H54 (cell line): ENCODE measurements at places on chromosomes 3 and 15.

DNA sequence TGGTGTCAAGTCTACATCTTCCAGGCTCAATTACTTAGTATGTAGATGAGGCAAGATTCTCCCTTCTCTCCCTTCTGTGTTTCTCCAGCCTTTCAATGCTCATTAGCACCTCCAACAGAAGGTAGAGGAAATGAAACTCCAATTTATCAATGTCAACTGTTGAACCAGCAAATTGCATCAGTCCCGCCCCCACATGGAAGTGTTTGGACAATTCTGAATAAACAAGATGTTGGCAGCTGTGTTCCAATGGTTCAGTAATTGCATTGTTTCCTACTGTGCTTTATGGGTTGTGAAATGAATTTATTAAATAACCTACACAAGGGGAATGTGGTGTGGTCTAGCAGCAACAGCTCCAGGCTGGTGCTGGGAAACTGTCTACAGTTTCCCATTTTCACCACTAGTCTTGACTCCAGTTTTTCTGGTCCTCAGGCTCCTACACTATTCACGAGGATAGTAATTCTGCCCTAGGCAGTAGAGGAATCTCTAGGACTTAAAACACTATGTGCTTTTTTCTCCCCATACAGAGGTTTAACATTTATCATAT is 91.9 kb downstream of the MB21D2 start:
- no peak for DNase-seq

DNA sequence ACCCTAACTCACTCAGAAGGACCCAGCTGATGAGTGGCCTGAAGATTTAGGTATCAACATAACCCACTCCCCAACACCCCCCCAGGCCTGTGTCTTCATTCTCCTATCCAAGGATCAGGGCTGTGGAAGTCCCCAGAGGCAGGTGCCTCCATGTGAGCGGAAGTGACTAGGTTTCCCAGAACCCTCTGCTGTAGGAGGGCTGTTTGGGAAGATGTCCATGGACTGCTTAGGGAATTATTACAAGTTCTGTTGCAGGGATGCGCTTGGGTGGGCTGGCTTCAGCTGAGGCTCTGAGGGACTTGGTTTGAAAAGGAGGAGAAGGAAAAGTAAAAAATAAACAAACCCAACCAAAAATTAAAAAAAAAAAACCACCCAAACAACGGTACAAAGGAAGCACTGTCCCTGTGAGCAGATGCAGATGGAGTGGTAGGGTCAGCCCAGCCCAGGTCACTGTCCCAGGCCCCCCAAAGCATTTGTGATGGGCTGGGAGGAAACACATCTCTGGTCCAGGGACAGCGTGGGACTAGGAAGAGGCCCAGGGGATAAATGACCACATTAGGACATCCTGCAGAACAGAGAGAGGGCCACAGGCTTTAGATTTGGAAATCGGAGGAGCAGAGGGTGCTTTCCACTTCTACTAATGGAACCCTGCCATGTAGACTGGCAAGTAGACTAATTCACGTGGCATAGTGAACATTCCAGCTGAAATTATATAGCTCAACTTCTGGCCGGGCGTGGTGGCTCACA is 12.2 kb upstream of the APOD start:
- no peak for DNase-seq

DNA sequence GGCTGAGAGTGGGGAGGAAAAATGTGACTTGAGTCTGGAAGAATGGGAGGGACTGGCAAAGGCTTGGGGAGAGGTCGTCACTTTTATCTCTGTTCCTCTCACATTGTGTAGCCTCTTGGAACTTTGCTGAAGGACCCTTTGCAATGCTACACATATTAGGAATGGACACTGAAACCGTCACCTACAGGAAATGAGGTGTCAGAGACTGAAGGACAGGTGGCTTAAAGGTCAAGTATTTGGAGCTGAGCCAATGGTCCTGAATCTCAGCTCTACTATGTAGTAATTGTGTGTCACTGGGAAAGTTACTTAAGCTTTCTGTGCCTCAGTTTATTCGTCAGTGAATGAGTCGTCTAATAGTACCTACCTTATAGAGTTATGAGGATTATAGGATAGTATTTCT is 14.7 kb downstream of the MCTP2 start:
- no peak for DNase-seq

DNA sequence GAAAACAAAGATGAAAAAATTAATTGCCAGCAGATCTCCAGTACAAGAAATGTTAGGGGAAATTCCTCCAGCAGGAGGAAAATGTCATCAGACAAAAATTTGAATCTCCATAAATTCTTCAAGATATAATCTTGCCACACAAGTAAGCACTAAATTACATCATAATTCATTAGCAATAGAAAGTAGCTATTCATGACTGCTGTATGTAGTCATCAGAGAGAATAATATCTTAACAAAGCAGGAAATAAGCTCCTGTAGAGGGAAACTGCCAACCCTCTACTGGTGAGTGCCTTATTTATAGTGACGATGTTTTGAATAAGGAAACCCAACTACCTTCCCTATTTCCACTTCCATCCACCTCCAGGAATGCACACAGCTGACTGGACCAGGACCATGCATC is 15.8 kb upstream of the SLC27A2 start:
- DNase-seq = peak; percentile 17

- no peak for DNase-seq
Measured at GRCh38 chr3:64488939-64489338, 198.9 kb downstream of the ADAMTS9 start.

DNA sequence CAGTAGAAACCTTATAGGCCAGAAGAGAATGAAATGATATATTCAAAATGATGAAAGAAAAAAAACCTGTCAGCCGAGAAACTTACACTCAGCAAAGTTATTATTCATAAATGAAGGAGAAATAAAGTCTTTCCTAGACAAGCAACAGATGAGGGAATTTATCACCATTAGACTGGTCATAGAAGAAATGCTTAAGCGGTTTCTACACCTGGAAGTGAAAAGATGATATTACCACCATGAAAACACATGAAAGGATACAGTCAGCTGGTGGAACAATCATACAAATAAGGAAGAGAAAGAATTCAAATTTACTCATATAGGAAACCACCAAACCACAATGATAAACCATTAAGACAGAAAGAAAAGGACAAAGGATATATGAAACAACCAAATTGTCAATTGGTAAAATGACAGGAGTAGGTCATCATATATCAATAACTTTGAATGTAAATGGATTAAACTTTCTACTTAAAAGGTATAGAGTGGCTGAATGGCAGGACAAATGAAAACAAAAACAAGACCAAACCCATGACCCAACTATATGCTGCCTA is 29.9 kb upstream of the PRR23C start:
- DNase-seq = no peak

GRCh38 chr15:90076716-90077115 is 25.6 kb downstream of the IDH2 start:
- no peak for DNase-seq
